Ecto neural progenitor cell (in vitro differentiated cells): ENCODE measurements at places on chromosomes 5 and 9.

DNA sequence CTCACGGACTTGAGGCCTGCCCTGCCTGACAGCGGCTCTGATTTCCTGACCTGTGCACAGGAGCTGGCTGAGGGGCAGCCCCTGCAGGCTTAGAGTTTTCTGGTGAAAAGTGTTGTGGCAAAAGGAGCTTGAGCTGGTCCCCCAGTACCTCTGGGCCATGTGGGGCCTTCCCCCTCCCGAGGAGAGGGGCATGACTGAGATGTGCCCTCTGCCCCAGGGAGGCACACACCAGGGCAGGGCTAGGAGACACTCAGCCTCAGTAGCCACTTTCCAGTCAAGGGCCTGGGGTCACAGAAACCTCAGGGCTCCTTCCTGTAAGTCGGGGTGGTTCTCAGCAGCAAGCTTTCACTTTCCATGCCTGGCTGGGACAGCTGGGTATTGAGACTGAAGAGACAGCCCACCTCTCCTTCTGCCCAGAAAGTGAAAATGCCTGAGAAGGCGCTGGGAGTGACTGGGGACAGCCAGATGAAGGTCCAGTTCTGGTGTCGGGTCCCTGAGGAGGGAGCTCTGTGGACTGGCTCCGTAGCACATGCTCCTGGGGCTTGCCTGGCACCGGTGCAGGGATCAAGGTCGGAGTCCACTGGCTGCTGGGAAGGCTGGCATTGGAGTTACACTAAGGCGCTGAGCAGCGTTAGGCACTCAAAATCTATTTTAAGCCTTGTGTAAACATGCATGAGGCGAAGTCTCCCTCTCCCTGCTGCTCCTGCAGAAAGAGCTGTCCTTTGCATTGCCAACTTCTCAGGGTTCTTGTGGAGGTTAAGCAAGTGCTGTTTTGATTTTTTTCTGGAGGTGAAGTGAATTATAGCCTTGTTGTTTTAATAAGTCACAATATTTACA is 394.9 kb downstream of the GADD45G start:
- DNase-seq, result no peak

DNA sequence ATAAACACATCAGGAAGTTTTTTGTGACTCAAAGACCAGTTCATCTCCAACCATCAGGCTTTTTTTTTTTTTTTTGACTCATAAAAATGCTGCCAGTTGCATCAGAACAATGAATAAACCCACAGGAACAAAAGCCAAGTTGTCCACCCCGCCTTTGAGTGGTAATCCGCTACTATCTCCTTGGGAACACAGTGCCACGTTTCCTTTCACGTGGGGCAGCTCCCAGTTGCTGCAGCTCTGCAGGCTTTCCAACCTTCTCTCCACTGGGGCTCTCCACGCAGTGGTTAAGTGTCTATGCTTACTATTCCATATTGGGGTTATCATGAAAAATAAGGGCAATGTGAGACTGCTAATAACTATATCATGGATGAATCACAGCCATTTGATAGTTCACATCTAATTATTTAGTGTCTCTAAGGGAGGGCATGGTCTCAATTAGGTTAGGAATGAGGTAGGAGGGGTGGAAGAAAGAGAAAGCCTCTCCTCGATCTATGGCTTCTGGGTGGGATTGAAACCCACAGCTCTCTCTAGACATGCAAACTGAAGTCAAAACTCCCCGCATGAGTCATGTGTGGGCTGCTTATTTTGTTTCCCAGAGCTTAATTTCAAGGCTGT is 55.8 kb upstream of the ACTBL2 start:
- no peak for DNase-seq

DNA sequence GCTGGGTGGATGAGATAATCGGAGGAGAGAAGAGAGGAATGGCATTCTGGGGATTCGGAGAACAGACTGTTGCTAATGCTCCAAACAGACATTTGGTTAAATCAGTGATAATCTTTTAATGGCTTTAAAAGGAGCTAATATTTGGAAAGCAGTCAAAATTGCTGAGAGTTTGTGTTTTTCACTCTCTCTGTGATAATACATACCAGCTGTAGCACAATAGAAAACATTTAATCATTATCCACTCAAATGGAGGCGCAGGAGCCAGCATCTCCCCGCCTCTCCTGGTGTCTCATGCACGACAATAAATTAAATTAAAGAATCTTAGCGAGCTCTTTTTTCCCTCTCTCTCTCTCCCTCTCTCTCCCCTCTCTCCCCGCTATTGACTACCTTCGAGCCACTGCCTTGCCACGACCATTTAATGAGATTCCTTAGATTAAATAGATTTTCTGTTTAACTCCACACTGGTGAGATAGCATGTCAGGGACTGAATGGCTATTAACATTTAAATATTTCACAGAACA is 268.6 kb upstream of the MVB12B start:
- no peak for DNase-seq

GRCh38 chr5:15746833-15747232 is 246.9 kb downstream of the FBXL7 start:
- no peak for DNase-seq

DNA sequence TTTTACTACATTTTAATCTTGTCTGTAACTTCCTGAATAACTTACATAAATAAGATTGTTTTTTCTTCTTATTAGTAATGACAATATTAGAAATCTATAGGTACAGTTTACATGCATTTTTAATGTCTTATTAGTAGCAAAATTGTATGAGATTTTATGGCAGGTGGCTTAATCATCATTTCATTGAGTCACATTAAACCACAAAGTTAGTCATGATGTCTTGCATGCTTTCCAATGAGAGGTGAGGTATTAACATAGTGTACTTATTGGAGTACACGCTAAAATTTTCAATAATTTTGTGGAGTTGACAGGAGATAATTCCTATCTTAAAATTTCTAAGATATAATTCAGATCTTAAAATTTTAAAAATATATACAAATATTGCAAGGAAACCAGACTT is 989.6 kb upstream of the ARRDC3 start:
- DNase-seq, result no peak

DNA sequence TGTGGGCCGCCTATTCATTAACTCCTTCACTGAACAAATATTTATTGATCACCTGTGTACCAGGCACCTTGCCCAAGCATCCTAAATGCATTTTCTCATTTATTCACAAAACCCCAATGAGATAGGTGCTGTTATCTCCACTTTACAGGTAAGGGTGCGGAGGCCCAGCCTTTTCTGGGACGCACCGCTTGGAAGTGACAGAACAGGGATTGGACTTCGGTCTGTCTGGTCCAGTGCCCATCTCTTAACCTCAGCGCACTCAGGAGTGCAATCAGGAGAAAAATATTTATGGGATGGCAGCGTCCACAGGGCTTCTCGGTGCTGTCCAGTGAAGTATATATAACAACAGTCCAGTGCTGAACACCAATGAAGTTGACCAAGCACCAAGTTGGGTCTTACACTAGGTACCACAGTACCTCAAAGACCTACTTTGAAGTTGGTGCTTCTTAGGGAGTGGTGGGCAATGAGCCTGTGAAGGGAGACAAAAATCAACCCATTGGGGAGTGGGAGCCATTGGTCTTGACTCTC is 18.9 kb upstream of the GARNL3 start:
- DNase-seq, result no peak

DNA sequence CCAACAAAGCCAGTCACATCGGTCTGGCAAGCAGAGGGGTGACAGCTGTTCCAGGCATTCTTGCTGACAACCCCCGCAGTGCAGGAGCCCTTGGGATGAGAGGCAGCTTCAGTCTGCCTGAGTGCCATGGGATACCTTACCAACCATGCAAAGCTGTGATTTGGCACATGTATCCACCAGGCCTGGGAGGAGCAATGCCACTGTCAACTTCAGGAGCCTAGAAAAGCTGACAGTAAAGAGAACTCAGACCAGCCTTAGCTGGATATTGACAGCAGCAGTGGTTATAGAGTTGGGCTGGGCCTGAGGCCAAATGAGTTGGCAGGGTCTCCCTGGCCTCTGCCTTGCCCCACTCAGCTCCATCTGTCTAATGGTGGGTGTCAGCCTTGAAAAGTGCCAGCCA is 10.1 kb upstream of the PLPPR1 start:
- no peak for DNase-seq

- peak; percentile 54 for DNase-seq
These were observed 4.6 kb downstream of the CSF1R start for GRCh38 chr5:150081541-150082283.

- DNase-seq, result peak; percentile 31
These were observed 40.0 kb upstream of the ORM1 start for GRCh38 chr9:114282926-114283325.

DNA sequence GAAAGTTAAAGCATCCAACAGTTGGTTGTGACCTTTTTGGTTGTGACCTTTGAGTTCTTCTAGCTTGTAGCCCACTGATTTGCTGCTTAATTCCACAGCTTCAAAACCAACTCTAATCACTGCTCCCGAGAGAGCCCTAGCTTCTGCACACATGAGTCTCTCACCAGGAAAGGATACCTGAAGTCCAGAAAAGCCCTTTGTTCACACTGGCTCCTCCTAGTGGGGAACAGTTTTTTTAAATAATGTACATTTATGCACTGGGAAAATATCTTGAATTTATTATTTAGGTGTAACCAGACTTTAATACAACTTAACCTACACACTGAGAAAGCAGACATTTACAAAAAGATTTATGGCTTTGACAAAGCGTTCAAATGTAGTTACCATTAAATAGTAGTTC is 120.2 kb upstream of the CCDC152 start:
- no peak for DNase-seq

GRCh38 chr5:142122121-142122520 is 13.5 kb downstream of the NDFIP1 start:
- no peak for DNase-seq

- DNase-seq, result no peak
These were observed 268.8 kb downstream of the MLLT3 start for GRCh38 chr9:20353524-20353923.

GRCh38 chr5:172414531-172415361 is 39.6 kb downstream of the SH3PXD2B start:
- no peak for DNase-seq

- no peak for DNase-seq
These were observed 98.4 kb downstream of the C9orf152 start for GRCh38 chr9:110109333-110110092.

- no peak for DNase-seq
These were observed 10.5 kb upstream of the S1PR3 start for GRCh38 chr9:88980740-88981203.

DNA sequence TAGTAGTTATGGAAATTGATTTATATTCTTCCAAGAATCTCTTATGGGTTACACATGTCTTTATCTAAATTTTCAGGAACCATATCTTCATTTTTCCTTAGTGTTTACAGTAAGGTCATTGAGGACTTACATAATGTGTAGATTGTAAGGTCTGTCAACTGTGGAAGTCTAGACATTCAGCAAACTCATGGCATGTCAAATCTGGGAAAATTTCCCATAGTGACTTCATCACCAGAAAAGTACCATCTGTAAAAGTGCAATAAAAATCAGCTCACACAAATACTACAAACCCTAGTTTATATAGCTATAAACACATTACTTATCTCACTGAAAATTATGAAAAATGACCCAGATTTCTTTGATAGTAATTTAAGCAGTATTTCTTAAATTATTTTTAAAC is 419.4 kb downstream of the MTRR start:
- no peak for DNase-seq

GRCh38 chr5:137727623-137728022 is 8.3 kb downstream of the KLHL3 start:
- no peak for DNase-seq

GRCh38 chr9:70587201-70587600 is 172.7 kb upstream of the KLF9 start:
- DNase-seq, result no peak
